Activated CD4-positive, CD25-positive, alpha-beta regulatory T cell treated with anti-CD3 and anti-CD28 coated beads, Interleukin-2, amount 50 U/mL, for 16 hours (primary cell): ENCODE measurements at places on chromosomes 1 and 21.

DNA sequence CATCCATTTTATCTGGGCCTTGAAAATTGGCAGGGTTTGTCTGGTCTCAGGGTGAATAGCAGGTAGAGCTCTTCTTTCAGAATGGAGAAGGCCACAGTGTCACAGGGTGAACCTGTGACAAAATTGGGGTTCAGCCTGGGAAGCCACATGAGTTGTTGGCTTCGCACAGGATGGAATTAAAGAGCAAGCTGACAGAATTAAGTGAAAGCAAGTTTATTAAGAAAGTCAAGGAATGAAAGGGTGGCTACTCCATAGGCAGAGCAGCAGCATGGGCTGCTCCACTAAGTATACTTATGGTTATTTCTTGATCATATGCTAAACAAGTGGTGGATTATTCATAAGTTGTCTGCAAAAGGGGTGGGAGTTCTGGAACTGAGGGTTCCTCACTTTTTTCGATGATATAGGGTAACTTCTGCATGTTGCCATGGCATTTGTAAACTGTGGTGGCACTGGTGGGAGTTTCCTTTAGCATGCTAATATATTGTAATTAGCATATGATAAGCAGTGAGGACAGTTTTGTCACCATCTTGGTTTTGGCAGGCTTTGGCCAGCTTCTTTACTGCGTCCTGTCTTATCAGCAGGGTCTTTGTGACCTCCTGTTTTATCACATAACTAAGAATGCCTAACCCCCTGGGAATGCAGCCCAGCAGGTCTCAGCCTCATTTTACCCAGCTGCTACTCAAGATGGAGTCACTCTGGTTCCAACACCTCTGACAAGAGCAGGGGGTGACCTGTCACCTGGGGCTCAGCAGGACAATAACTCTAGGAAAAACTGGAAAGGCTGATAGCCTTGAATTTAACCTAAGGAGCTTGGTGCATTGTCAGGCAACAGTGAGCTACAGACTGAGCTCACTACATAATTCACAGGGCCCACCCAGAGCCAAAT is 5.1 kb downstream of the IFNAR2 start:
- no peak for DNase-seq

DNA sequence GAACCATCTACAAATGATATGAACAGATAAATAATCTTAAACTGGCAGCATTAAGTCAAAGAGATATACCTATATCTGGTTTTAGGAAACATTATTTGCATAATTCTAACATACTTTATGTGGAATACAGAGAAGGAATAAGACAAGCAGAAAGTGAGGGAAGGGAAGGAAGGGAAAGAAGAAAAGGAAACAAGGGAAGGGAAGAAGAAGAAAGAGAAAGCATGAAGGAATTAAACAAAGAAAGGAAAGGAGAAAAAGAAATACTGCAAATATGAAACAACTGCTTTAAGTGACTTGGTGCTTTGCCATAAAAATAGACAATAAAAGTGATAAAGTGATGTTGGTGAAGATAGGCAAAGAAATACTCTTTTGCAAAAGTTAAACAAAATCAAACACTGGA is 20.1 kb downstream of the SCMH1 start:
- no peak for DNase-seq

DNA sequence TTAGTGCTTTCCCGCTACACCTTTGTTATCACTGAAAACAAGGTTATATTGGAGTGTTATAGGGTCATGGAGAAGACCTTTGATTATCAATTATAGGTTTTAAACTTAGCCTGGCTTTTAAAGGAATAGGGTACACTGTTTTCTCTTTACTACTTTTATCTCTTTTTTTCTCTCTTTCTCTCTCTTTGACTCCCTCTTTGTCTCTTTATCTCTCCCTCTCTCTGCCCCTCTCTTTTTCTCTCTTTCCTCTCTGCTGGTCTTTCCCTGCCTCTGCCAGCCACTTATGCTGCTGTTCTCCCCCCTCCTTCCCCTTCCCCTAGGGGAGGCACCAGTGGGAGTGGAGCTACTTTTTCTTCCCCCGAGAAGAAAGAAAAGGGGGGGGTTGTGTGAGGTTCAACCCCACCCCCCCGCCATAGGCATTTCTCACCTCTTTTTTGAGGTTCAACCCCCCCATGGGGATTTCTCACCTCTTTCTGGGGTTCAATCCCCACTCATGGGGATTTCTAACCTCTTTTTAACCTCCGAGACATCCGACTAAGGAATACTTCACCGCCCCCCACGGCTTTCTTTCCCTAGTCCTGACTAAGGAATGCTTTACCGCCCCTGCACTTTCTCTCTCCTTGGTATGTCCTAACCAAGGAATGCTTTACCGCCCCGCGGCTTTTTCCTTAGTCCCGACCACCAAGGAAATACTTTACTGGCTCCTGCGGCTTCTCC is 17.2 kb upstream of the ZBTB8B start:
- DNase-seq = no peak

DNA sequence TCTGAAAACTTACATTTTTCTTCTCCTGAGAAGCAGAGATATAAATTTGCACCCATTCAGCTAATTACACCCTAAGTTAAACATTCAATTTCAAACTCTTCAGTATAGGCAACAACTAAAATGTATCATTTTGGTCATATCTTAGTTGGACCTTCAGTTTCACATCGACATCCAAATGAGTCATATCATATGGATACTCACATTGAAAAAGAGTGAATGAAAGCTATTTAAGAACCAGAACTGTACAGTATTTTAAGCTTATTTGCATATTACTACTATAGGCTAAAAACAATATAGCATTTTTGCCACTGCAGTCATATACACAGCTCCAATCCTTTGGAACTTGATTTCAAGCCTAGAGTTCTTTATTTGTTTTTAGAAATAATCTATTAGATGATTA is 33.6 kb downstream of the USP25 start:
- DNase-seq = no peak

GRCh38 chr1:39525366-39526165 is 34.1 kb downstream of the BMP8A start:
- DNase-seq = no peak

- no peak for DNase-seq
Observed at GRCh38 chr1:74629283-74629682, 44.3 kb downstream of the ERICH3 start.

- no peak for DNase-seq
Observed at GRCh38 chr1:70487910-70488665, 77.0 kb downstream of the CTH start.

DNA sequence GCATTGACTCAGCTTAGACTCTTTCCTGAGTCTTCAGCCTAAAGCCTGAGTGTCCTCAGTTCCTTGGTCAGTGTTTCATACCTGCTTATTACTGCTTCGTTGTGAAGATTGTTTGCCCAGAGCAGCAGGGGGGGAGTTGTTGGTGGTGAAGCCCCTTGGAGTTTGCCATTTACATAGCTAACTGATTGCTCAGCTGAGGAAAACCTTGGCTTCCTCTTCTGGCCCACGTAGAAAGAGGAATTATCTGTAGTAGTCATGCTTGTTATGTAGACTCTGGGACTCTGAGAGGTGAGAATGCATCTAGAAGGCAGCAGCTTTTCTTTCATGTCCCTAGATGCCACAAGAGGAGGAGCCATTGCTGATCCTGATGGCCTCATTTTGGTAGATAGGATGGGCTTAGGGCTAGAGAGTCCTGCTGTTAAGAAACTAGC is 125.9 kb downstream of the MAST2 start:
- DNase-seq = no peak

- no peak for DNase-seq
Observed at GRCh38 chr1:81563632-81564031, 237.1 kb upstream of the ADGRL2 start.

DNA sequence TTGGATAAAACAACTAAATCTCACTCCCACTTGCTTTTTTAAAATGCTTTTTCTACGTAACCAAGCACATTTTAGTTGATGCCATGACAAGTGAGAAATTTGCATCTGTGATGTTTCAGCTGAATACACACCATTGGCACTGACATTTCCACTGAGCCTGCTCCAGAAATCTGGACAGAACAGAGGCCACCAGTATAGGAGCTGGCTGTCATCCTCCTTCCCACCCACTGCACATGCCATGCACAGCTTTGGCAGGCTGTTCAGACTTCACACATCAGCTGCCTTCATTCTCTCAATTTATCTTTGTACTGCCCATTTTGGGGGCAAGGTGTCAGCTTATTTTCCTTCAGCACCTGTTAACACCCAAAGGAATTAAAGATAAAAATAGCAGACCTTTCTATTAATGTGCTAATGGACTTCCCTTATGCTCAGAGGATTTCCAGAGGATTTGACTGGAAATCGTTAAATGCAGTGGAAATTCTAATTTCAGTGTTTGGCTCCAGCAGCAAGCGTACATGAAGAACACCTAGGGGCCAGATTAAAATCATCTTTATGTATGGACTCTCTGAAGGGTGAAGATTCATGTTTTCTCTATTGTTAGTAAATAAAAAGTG is 12.9 kb upstream of the PODN start:
- DNase-seq = no peak

DNA sequence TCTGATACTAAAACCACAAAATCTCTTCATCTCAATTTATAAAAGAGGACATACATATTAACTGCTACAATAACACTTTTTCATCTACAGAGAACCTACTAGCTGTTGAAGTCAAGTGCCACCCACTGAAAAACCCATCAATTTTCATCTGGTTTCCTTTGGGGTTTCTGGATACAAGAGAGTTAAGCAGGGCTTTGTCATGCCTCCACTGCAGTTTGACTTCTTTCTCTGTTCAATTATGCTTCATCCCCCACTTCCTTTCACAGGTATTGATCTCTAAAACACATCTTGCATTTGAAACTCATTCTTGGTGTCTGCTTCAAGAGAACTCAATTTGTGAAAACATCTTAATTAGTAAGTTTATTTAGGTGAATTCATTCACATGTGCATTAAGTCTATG is 60.5 kb upstream of the ANGPTL3 start:
- no peak for DNase-seq

DNA sequence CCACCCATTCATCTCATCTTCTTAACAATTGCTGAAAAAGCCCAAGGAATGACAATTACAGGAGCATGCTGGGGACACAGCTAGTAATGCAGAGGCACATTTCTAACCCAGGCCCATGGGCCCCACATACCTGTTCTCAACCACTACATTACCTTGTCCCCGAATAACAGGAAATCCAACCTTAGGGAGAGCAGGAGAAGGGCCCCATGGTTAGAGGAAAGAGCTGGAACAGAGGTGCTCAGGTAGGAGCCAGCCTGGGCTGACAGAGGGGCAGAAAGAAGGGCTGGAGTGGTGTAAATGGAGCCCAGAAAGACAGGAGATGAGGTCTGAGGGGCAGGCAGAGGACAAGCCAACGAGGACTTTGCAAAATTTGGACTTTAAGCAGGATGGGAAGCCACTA is 11.4 kb upstream of the S100A8 start:
- DNase-seq = no peak

DNA sequence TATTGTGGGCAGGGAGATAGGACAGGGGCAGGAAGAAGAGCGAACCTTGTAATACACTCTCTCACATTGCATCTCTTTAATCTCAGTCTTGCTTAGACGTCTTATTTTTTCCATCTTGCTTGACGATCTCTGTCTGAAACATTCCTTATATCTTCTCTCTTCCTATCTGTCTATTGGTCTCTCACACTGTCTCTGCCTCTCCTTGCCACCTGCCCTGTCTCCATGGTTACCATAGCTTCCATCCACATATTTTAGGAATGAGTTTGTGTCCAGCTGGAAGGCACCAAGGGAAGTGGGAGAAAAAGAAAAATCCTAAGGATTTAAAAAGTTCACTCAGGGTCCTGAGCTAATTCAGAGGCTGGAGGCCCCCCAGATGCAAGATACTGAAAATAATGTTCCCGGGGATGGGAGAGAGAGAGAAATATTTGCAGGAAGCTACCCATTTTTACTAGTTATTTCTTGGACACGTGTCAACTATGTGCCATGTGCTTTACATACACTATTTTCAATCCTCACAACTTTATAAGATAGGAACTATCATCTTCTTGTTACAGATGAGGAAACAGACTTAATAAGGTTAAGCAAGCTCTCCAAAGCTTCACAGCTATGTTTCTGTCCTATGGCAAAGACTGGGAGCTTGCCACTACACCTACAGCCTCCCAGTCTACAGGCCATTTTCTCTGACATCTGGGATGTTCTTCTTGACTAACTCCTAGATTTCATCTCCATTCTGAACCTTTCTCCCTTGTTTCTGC is 933 bp downstream of the ANKRD34A start:
- no peak for DNase-seq

GRCh38 chr1:9849691-9850441 is 26.1 kb upstream of the CLSTN1 start:
- no peak for DNase-seq

DNA sequence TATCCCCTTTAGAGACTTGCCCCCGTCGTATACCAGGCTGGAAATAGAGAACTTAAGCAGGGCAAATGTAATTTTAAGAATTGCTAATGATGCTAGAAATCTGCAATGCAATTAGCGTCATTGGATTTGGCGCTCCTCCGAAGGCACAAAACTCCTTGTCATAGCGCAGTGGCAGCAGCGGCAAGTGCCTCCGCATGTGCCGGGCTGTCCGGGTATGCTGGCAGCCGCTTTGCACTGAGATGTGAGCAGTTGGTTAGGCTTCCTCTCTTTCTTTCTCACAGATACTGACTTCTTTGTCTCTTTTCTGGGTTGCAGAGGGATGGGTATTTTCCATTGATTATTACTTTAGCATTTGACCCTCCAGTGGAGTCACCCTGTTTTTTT is 193.4 kb upstream of the LMO4 start:
- DNase-seq = no peak

DNA sequence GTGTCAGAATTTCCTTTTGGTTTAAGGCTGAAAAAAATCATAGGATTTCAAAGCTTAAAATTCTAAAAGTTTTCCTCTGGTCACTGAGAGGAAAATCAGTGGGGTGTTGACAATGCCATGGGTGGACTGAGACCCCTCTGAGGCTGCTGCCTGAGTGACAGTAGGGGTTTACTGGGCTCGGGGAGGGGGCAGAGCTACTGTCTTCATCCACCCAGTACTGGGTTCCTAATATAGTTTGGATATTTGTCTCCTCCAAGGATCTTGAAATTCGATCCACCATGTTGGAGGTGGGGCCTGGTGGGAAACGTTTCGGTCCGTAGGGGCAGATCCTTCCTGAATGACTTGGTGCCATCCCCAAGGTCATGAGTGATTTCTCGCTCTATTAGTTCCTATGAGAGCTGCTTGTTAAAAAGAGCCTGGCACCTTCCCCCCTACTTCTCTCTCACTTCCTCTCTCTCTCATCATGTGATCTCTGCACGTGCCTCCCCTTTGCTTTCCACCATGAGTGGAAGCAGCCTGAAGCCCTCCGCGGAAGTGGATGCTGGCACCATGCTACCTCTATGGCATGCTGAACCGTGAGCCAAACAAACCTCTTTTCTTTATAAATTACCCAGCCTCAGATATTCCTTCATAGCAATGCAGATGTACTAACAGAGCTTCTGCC is 72.3 kb downstream of the MAP10 start:
- no peak for DNase-seq

DNA sequence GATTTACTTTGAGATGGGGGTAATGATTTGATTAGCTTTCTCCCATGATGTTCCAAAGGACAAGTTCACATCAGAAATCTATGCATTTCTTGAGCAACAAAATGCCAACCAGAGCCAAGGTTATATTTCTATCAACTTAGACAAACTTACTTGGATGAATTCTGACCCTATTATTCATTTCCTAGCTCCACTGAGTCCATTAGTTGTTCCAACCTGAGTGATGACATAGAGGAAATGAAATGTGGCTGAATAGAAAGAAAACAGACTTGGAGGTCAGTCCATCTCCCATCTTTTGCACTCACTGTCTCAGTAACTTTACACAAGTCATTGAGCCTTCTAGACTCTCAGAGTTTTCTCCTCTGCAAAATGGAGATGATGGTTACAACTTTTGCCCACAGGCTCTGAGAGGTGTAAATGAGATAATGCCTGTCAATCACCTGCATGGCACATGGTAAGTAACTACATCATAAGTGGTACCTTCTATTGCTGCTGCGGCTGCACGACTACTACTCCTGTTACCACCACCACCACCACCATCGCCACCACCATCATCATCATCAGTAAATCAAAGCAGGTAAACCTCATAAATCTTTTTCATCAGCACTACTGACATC is 98.2 kb downstream of the PTPN14 start:
- no peak for DNase-seq
